AG20443 (cell line): ENCODE measurements at places on chromosomes 7 and 10.

DNA sequence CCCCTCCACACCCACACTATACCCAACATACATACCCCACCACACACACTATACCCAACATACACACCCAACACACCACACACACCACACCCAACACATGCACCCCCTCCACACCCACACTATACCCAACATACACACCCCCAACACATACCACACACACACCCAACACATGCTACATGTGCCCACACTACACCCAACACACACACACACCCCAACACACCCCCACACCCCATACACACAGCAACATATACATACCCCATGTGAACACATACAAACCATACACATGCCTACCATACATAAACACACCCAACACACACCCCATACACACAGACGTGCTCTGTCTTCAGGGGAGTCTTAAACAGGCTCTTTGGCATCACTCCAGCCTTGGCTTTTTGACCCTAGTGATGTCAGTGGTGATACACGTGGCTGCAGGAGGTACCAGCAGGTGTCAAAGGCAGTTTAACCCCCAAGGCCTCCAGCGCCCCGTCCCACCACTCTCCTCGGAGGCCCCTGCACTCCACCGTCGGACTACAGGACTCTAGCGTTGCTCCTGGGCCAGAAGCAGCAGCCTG, 73.4 kb downstream of the HIPK2 start:
- DNase-seq = no peak

DNA sequence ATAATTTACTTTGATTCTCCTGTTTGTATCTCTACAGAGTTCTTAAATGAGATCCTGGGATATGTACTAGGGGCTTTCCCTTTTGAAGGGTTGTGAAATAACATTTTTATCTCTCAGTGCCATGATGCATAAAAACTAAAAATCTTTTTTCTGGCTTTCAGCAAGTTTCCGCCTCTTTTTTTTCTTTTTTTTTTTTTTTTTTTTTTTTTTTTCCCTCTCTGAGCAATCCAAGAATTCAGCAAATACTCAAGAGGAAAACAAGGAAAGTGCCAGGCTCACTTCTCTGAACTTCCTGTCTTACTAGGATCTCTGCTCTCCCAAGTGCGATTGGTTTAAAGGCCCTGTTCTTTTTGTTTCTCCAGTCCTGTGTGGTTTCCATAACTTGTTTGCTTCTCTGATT, 79.9 kb downstream of the HYCC1 start:
- peak; percentile 37 for DNase-seq

- no peak for DNase-seq
These were observed 135.4 kb downstream of the CXCL12 start for GRCh38 chr10:44249490-44249889.

DNA sequence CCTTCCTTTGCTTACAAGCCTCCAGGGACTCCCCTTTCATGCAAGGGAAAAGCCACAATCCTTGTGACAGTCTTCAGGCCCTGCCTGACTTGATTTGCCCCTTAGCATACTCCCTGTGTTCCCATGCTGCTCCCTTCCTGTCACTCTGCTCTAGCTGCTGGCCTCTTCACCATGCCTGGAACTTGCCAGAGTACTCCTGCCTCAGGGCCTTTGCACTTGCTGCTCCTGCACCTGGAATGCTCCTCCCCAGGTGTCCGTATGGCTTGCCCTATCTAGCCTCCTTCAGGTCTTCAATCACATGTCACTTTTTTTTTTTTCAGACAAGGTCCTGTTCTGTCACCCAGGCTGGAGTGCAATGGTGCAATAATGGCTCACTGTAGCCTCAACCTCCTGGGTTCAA, 22.8 kb upstream of the GOLGA7B start:
- DNase-seq = no peak

GRCh38 chr7:101555269-101555920, 73.7 kb downstream of the MYL10 start:
- no peak for DNase-seq

DNA sequence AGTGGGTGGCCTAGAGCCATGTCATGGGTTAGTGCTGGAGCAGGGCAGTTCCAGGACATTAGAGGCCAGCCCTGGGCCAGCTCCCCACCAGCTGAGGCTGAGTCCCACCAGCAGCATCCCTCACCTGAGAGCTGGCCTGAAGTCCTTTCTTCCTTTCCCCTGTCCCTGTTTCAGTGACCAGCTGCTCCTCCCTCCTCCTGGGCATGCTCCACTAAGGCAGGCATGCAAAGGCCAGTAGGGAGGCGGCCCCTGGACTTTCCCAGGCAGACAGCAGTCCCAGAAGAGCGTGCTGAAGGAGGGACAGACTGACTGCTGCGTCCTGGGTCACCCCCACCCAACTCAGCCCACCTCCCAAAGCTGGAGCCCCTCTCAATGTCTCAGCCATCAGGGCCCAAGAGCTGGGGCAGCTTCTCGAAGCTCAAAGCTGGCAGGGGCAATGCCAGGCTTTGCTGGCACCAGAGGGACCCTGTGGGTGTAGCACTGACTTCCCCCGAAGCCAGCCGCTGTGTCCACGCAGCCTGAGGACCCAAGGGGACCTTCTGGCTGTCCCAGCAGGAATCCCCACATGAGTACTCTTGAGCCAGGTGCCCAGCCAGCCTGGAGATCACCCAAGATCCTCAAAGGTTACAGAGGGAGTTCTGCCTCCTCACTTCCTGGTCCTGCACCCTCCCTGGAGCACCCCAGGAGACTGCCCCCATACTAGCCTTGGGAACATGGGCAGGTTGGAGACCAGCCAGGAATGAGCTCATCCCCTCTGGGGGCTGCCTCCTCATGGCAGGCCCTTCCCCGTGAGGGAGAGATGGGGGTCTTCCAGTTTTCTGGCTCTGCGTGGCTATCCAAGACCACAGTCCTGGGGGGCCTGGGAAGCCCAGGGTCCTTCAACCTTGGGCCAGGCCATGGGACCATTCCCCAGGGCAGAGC, 35.2 kb upstream of the RET start:
- no peak for DNase-seq

GRCh38 chr7:68821846-68822245, 776.4 kb upstream of the AUTS2 start:
- DNase-seq = no peak

DNA sequence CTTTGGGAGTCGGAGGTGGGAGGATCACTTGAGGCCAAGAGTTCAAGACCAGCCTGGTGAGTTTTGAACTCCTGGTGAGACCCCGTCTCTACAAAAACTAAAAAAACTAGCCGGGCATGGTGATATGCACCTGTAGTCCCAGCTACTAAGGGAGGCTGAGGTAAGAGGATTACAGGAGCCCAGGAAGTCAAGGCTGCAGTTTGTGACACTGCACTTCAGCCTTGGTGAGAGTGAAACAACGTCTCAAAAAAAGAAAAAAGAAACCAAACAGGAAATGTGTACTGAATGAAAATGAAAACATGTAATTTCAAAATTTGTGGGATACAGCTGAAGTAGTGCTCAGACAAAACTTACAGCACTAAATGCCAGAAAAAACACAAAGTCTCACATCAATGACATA, 7.6 kb downstream of the ARHGAP12 start:
- DNase-seq = no peak

GRCh38 chr10:2150288-2150687, 413.0 kb upstream of the ADARB2 start:
- DNase-seq = no peak

- peak; percentile 51 for DNase-seq
These were observed 732 bp downstream of the FAM53B start for GRCh38 chr10:124743191-124744101.

DNA sequence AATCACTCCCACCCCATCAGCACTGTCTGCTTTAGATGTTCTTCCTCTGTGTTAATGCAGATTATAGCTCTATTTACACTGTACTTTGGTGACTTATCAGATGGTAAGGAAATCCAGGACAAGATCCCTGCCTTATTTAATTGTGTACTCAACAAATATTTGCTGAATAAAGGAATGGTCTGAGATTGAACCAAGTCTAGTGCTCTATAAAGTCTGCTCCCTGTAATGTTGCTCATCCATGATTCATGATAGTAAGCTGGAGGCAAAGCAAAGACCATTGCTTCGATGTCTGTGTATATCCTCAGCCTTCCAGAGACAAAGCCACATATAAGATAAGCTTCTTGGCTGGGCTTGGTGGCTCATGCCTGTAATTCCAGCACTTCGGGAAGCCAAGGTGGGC, 33.5 kb downstream of the PLCE1 start:
- no peak for DNase-seq

GRCh38 chr7:89666136-89666835, 488.0 kb upstream of the STEAP1 start:
- DNase-seq = no peak

DNA sequence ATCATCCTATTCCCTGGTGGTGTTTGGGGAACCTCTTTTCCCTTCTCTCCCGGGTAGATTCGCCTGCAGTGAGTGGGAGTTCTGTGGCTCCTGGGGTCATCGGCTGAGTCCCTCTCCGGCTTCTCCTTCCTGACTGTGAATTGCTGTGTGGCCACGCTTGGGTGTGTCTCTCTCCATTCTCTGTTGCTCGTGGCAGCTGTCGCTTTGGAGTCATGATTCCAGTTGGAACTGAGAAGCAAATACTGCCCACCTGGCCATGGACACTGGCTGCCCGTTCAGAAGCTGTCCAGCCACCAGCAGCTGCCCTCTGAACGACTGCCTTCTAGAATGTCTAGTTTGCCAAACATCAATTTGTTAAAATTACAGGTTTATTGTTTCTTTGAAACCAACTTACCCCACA, 23.1 kb upstream of the PITRM1 start:
- DNase-seq = no peak

DNA sequence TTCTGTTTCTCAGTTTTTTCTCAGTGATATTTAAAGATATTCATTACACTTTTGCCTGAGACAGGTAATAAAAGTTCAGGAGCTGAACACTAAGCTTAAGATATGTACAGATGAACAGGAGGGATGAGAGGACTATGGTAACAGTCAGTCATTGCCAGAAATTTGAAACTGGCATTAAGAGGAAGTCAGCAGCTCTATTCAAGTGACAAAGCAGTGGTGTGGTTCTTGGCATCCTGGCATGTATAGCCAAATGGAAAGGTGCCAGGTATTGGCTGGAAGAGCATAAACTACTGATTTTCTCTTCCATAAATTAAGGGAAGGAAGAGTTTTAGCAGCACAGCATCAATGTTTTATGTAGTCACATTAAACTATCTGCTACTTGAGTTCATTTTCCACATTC, 22.7 kb downstream of the HOXA1 start:
- no peak for DNase-seq

DNA sequence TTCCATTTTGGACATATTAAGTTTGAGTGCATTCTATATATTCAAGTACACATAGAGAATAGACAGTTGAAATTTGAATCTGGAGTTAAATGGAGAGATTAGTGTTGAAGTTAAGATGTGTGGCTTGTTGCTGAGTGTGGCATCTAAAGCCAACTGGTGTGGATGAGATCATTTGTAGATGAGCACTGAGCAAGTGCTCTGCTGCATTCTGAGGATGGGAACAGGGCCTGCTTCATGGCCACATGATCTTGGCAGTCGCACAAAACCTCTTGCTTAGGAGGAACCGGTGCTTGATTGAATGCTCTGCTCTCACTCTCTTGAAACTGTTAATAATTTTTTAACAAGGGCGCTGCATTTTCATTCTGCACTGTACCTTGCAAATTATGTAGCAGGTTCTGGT, 62.0 kb downstream of the EPDR1 start:
- no peak for DNase-seq

DNA sequence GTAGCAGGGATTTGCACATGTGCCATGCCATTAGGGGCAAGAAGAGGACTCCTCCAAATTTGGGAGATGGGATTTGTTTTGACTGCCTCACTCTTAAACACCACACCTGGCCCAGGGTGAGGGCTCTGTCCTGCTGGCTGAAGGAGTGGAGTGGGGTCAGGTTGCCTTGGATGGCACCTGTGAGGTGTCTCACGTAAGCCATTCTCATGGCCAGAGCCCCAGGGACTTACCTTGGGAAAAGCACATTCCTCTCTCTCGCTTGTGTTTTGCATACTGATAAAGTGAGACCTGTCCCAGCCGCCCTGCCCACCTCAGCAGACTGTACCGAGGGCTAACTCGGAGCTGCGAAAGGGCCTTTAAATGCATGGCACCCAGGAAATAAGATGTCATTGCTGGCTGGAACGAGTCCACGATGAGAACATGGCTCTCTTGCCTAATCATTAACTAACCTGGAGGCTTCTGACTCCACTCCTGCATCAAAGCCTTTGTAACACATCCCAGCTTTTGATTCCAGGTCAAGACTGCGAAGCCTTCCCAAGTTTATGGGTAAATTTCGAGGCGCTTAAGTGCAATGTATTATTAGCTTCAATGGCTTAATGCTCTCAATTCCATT, 184.0 kb upstream of the RNF32 start:
- DNase-seq = no peak

GRCh38 chr10:102230861-102231356, 4.8 kb downstream of the ELOVL3 start:
- peak; percentile 32 for DNase-seq

DNA sequence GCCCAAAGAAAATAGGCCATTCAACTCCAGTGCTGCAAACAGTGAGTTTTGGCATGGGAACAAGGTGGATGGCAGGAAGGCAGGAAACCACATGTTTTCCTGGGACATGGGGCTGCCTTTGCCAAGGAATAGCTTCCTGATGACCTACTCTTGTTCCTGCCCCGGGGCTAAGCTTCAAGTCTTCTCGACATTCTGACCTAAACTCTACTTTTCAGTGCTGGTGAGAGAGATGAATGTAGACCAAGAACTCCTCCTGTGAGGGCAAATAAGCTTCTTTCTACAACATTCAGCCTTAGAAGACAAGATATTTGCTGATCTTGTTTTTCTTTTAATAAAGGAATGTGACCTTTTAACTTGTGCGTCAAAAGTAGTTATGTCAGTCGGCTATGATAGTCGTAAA, 199.0 kb downstream of the GPR37 start:
- DNase-seq = no peak

- peak; percentile 52 for DNase-seq
These were observed 54.5 kb downstream of the COL1A2 start for GRCh38 chr7:94449151-94449725.

DNA sequence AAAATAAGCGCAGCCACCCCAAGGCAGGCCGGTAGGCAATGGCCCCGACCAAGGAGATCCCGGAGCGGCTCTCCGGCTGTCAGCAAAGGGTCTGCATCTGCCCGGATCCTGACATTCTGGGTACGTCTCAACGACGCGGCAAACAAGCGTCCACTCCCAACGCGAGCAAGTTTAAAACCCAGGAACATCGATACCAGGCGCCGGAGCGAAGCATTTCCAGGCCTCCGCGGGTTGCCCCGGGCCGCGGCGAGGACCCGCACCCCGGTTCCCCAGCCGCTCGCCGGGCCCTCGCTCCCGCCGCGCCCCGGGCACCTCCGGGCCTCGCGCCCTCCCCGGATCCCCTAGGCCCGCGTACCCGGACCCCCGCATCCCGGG, 453 bp downstream of the URGCP start:
- peak; percentile 65 for DNase-seq

DNA sequence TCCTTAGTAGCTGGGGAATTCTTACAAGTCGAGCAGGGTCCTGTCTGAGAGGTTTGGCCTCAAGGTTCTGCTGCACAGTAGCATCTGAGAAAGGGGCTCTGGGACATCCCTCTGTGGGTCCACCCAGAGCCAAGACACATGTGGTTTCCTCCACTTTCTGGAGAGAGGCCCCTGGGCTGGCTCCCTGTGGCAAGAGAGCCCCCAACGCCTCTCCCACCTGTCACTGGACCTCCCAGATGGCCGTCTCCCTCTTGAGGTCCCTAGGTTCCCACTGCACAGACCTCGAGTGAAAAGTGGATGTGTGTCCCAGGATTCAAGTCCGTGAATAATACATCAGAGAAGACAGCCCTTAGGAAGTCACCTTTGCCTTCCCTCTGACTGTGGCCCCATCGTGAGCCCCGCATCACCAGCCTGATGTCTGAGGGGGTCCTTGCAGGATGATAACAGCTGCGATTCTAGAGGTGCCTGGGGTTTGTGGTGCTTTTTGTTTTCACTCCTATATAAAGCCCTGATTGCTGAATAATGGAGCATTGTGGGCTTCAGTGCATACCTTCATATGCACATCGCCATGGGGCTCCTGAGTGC, 319.0 kb downstream of the GLRX3 start:
- no peak for DNase-seq
